ENCODE measurements at places on chromosomes 3 and 15.

DNA sequence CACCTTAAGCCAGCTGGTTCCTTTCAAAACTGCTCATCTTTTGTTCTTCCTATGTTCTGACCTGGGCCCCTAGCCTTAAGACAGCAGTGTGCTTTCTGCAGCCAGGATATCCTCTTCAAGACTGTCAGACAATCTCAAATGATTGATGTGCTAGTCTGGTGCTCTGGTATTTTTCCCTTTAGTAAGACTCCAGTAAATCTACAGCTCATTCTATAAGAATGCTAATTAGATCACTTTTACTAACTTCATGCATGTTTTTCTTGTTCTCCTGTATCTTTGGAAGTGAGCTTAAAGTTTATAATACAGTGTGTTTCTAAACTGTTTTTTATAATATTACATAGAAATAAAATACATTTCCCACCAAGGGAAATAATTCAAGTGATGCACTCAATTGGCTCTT, 220.9 kb upstream of the NANOGP8 start:
- no peak for DNase-seq

GRCh38 chr3:45980819-45981218, 14.8 kb downstream of the FYCO1 start:
- no peak for DNase-seq

- peak; percentile 24 for DNase-seq
Observed at GRCh38 chr15:60507596-60508424, 28.9 kb upstream of the ICE2 start.

DNA sequence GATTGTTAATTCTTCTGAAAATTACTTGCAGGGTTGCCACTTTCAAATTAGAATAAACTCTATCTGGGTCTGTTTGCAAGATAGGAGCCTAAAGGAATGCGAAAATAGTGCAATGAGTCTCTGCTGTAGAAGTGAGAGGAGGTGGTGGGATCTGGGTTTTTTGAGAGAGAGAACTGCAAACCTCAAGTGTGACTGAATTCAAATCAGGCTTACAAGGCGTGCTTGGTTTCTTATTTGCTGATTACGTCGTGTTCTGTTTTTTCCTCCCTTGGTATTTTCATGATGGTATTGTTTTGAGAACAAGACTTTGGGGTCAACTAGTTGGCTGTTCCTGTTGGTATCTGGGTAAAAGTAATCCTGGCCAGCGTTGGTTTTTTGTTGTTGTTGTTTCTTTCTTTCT, 490.9 kb upstream of the CFAP20DC start:
- DNase-seq = no peak

- no peak for DNase-seq
Observed at GRCh38 chr3:107928084-107928445, 162.8 kb downstream of the CD47 start.

GRCh38 chr15:48592221-48592731, 53.2 kb downstream of the FBN1 start:
- DNase-seq = peak; percentile 4

DNA sequence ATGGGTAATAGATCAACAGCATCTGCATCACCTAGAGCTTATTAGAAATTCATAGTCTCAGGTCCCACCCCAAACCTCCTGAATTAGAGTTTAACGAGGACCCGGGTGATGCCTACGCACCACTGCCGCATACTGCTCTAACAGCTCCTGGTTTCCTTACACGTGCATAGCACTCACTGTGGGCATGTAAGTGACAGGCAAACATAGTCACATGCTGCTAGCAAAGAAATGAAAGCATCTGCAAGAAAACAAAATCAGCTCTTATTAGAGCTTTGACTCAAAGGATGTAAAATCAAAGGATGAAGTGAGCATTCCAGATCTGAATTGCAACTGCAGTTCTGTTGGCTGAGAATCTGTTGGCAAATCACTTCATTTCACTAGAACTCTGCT, 19.1 kb upstream of the RIOX2 start:
- DNase-seq = no peak

GRCh38 chr3:105688821-105689220, 180.0 kb downstream of the CBLB start:
- DNase-seq = no peak

GRCh38 chr3:161731968-161732367, 235.4 kb downstream of the OTOL1 start:
- no peak for DNase-seq

GRCh38 chr3:187002915-187003314, 72.6 kb downstream of the ST6GAL1 start:
- no peak for DNase-seq

DNA sequence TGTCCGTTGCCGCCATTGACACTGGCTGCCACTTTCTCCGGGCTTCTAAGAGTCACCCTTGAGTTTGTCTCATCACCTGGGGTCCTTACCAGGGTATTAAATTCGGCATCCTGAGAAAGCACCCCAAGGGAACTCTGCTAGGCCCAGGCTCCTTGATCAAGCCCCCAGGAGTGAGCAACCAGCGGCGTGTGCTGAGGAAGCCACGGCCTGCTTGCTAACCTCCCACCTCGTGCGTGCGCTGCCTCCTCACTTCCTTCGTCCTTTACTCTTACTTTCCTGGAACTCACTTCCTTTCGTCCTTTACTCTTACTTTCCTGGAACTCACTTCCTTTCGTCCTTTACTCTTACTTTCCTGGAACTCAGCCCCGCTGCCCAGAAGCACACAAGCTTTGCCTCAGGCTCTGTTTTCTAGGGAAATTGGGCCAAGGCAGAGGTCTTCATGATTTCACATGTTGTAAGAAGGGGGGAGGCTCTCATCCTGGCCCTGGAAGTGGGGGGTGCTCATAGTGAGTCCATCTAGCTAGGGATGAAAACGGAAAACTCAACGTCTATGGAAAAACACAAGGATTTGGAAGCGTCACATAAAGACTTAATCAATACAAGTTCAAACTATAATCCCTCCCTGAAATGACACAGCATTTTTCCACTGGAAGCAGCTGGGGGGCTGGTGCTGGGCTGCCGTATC, 36.7 kb upstream of the BDH1 start:
- no peak for DNase-seq

DNA sequence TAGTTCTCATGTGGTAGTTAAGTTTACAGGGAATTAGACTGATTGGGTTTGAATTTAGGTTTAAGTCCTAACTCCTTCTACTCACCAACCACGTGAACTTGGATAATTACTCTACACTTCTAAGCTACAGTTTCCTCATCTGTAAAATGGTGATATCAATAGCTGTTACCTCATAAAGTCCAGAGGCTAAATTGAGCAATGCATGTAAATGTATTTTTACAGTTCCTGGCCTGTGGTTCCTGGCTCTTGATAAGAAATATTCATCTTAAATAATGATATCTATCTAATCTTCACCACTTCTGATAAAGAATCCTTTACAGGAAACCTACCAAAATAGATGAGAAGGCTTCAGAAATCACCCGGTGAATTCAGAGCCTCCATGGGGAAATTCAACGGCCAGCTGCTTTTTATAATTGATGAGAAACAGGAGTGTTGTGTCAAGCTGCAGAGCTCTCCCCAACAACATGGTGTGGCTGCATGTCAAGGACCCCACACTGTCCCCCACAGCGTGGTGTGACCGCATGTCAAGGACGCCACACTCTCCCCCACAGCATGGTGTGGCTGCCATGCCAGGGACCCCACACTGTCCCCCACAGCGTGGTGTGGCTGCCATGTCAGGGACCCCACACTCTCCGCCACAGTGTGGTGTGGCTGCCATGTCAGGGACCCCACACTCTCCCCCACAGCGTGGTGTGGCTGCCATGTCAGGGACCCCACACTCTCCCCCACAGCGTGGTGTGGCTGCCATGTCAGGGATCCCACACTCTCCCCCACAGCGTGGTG, 80.8 kb upstream of the PEX5L start:
- no peak for DNase-seq

DNA sequence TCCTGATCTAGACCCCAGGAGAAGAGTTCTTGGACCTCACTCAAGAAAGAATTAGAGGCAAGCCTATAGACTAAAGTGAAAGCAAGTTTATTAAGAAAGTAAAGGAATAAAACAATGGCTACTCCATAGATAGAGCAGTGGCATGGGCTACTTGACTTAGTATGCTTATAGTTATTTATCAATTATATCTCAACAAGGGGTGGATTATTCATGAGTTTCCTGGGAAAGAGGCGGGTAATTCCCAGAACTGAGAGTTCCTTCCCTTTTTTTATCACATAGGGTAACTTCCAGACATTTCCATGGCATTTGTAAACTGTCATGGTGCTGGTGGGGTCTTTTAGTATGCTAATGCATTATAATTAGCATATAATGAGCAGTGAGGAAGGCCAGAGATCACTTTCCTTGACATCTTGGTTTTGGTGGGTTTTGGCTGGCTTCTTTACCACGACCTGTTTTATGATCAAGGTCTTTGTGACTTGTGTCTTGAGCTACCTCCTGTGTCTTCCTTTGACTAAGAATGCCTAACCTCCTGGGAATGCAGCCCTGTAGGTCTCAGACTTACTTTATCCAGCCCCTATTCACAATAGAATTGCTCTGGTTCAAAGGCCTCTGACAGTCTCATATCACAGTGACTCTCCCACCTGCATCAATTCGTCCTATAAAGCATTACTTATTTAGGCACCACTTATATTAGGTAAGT, 35.3 kb upstream of the PLSCR2 start:
- DNase-seq = no peak

DNA sequence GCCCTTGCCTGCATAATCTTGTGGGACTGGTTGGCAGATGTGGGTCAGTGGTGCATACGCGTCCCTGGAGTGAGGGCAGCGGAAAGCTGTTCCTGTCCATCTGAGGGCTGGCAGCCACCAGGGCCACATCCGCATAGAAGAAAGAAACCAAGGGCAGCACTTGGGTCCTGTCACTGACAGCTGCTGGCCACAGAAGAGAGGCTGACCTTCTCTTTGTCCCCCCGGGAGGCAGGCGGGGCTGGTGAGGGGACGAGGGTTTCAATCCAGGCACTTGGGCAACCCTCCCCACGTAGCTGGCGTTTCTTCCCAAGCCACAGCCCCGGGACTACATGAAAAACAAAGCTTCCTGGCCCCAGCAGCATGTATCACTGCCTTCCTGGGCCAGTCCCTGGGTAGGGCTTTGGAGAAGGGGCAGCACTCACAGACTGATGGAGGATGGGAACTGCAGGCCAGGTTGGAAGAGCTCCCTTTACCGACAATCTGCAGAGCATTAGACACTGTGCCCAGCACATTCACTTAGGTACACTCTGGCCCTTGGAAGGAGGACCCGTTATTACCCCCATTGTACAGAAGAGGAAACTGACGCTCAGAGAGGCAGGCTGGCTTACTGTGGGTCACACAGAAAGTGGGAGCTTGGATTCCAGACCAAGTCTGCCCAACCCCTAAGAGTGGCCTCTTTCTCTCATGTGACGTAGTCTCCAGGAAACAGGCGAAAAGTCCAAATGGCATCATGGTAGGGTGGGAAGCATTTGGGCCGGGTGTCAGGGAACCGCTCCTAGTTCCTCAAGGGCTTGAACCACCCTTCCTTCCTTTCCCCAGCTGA, 78.8 kb upstream of the SLC6A6 start:
- no peak for DNase-seq

- DNase-seq = no peak
Observed at GRCh38 chr3:149374391-149374790, 3.1 kb downstream of the TM4SF1 start.

DNA sequence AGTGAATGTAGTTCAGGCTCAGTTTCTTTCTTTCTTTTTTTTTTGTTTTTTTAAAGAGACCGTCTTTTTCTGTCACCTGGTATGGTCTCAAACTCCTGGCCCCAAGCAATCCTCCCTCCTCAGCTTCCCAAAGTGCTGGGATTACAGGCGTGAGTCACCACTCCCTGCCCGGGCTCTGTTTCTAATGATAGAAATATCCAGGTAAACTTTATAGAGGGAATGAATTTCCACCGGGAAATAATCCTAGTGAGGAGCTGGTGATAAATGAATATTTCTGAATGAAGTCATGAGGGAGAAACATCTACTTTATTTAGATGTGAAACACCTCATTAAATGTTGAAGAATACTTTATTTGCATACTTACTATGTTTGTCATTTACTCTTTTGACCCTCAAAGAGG, 7.2 kb downstream of the RNF13 start:
- DNase-seq = no peak

DNA sequence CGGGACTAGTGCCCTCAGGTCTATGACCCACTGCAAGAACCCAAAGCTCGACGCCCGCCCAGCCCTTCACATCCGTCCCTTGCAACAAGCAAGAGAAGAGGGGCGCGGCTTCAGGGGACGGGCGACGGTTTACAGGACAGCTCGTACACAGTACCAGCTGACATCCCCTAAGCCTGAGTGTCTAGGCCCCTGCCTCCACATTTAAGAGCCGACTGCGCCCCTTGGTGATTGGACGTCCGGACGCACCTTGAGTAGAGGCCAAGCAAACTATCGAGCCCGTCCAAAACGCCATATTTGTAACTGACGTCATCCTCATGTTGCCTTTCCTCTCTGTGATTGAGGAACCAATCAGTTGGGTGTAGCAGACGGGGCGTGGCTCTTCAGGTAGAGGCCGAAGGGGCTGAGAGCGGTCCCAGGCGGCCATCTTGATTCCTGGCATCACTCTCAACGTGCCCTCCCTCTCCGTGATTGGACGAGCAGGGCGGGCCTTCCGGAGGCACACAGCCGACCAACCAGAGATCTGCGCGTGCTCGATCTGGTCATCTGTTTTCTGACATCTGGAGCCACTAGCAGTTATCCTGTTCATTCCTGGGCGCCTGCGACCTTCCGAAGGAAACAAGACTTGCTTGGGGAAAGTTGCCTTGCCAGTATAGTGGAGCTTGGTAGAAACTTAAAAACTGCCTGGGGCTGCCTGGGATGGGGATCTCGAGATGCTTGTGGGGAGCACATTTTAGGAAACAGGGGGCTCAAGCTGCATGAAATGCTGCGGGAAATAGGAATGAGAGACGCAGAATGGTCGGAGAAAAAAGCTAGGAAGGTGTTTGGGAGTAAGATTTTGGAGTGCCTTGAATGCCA, 4.0 kb upstream of the RPL14 start:
- DNase-seq = peak; percentile 98

GRCh38 chr3:11642431-11643191, 1.1 kb downstream of the VGLL4 start:
- peak; percentile 64 for DNase-seq

DNA sequence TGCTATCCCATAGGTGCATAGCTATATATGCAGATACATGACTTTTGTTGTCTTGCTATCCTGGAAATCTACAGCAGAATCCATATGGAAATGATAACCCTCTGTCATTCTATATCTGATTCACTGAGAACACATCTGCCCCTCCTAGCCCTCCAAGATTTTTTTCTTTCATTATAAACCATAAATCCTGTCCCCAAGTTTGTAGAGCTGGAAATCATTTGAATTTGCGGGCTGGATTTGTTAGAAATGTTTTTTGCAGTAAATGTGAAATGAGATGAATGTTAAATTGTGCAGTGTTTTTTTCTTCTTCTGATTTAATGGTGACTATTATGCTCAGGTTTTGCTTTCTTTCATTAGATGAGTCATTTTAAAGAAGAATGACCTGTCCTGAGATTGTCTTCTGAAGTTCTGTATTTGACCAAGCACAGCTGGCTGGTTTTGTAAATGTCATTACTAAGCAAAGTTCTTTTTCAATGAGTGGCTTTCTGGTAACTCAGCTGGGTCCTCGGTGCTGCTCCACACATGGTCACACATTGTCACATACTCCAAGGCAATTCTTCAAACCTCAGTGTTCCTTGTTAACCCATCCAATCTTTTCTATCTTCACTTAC, 25.3 kb upstream of the ABHD17C start:
- DNase-seq = no peak
